NCI-H2029 (cell line): ENCODE measurements at places on chromosomes 16 and 17.

- DNase-seq, result no peak
Measured at GRCh38 chr17:82202981-82203380, 9.7 kb downstream of the CCDC57 start.

DNA sequence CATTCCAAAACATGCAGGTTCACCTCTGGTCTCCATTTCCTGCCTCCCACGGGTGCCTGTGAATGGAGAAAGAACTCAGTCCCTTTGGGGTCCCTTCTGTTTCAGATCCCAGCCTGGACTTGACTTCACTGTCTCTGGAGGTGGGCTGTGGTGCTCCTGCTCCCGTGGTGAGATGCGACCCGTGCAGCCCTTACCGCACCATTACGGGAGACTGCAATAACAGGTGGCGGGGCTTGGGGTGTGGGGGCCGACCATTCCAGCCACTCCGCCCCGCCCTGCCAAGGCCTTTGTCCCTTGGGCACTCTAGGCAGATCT is 10.5 kb downstream of the LPO start:
- DNase-seq, result no peak

DNA sequence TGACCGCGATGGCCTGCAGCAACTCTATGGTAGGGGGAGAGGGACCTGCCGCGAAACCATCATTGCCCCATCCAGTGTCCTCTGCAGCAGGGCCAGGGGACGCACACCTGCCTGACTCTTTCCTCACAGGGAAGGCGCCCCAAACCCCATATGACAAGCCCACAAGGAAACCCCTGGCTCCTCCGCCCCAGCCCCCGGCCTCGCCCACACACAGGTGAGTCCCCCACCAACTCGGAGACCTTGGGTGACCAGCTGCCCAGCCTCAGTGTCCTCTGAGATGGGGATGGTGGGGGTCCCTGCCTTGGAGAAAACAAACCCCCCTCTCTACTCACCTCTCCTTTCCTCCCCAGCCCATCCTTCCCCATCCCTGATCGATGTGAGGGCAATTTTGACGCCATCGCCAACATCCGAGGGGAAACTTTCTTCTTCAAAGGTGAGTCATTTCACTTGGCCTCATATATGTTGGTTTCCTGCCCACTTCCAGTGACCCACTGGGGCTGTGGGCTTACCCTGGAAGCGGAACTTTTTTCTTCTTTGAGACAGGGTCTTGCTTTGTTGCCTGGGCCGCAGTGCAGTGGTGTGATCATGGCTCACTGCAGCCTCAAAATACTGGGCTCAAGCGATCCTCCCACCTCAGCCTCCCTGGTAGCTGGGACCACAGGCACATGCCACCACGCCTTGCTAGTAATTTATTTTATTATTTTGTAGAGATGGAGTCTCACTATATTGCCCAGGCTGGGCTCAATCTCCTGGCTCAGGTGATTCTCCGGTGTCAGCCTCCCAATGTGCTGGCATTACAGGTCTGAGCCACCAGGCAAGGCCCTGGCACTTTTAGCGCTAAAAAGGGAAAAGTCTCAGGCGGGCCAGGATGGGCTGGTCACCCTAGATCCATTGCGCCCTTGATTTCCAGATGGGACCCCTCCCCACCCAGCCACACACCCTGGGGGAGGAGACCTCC is 8.0 kb upstream of the IL32 start:
- no peak for DNase-seq

DNA sequence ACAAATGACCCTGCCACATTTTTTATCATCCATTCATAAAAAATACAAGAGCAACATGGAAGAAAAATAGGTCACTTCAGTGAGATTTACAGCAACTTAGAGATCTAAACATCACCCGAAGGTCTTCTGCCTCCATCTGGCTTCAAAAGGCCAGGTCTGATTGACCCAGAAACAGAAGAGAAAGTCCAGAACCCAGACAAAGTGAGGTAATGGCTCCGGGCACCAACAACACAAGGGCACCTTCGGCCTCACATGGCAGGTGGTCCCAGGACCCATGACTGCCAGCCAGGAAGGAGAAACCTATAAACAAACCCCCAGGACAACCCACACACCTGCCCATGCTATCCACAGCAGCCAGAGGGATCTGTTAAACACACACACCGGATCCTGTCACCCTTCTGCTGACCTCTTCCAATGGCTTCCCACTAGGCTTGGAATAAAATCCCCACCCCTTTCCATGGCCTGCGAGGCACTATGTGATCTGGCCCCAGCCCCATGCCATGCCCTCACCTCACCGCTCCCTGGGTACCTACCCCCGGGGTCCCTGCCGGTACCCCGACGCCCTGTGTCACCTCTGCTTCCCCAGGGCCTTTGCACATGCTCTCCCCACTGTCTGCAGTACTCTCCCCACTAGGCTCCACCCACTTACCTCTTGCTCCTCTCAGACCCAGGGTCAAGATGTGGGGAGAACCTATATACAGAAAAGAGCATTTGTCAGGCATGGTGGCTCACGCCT is 149.1 kb downstream of the ZNF423 start:
- DNase-seq, result no peak

- DNase-seq, result no peak
Measured at GRCh38 chr17:74599448-74599939, 7.4 kb upstream of the CD300LD start.

GRCh38 chr17:38419508-38419981 is 8.7 kb upstream of the ARHGAP23 start:
- DNase-seq, result no peak

- no peak for DNase-seq
Measured at GRCh38 chr17:75647921-75648320, 14.7 kb downstream of the SMIM5 start.

DNA sequence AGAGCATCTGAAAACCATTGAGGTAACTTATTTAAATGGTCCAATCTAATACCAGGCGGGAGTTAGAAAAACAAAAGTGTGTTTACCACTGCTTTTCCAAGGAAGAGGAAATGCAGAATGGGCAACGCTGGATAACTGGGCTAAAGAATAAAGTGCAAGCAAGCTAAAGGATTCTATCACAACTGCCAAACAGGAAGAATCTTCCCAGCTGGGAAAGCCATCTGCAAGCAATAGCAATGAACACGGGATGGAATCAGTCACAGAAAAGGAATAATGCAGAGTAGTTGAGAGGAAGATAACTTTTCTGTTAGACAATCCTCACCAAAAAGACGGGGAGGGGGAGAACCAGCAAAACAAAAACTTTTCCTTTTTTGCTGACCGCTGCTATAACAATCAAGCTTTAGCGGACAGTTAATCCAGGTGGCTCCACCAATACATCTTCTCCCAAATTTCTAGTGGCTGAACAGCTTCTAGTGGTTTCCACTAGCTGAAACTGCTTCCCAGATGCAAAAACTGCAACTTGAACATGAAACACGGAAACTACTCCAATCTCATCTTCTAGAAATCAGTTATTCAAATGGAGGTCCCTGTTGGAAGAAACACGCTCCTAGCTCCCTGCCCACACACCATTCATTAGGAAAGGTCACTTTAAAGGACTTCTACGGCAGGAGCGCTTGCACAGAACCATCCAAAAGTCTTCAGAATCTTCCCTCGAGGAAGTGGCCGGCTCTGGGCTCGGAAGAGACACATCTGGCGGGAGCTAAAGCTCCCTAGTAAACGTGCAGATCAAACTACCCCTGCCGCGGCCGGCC is 929 bp downstream of the TMEM11 start:
- DNase-seq, result no peak

DNA sequence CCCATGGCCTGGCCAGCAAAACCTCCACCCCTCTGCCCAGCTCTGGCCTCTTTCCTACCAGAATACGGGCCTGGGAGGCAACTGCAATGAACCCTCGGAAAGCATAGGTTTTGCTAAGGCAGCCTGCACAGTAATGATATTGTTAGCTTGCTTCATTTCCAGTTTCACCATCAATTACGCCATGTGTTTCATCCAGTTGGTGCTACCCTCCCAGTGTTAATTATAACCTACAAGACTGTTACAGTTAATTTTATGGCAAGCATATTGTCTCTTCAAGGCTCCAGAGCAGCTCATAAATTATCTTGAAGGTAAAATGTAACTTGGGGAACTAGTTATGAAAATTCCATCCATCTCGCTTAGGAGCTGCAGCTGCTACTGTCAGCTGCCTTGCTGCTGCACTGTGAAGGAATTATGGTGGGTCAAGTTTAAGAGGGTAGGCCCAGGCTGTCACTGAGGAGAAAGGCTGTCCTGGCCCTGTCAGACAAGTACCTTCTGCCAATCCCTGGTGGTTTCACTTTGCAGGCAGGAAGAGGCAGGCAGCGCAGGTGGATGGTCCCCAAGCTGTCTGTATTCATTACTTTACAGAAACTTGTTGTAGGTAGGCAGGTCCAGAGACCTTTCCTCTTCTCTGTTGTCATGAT is 242.9 kb downstream of the FTO start:
- no peak for DNase-seq

GRCh38 chr16:86566601-86566965 is at the start of gene FOXC2:
TSS of gene FOXC2 (plus strand) at chr16:86566829. CDS start at chr16:86567336, 507 bp downstream.
- no peak for DNase-seq

DNA sequence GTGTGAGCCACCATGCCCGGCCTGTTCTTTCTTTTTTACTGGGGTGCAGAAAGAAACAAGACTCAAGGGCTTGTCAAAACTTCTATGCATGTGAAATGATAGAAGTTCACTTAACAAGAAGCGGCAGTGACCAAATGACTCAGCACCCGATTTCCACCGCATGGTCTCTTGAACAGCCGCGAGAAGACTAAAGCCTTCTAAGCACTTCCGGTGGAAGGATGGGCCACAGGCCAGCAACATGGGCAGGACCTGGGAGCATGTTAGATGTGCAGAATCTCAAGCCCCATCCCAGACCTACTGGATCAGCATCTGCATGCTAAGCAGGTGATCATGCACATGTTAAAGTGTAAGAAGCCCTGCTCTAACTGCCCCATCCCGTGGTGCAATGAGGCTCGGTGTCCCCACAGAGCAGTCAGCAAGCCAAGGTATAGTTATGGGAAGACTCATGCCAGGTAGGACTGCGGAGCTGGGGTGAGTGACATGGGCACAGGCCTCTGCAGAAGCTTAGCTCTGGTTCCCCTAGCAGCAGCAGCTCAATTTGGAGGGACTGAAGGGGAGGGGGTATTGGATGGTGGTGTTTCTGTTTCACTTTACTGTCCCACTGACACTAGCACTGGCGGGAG is 88.5 kb upstream of the HNF1B start:
- no peak for DNase-seq

- DNase-seq, result no peak
Measured at GRCh38 chr17:80689129-80689619, 144.5 kb downstream of the RPTOR start.

DNA sequence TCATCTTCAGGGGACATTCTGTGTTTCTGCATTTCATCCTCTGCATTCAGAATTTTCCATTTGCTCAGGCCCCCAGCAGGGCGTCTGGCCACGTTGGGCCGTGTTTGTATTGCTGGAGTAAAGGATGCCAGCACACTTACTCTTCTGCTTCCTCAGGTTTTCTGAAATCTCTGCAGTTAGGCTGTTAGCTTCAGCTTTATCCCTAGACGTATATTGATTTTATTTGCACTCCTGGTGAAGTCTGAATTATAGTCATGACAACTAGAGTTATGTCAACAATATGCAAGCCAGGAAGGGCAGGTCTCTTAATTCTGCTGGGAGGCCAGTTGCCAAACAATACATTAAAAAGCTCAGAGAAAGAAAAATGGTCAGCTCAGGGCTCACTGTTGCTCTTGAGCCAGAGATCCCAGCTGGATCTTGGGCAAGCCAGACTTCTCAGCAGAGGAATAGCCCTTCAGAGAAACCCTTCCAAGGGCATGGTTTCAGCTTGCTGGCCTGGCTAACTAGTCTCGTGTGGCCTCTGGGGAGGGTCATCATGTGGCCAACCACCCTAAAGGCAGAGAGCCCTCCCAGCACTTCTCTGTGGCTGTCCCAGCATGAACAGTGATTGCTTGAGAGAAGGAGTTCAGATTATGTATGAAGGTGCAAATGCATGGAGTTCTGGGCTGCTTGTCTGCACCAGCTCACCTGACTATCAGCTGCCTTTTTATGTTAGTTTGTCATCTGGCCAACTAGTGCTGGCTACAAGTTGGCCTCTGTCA is 110.2 kb upstream of the CACNG5 start:
- DNase-seq, result peak; percentile 47

GRCh38 chr16:57039148-57039812 is 49.9 kb downstream of the NLRC5 start:
- DNase-seq, result no peak

DNA sequence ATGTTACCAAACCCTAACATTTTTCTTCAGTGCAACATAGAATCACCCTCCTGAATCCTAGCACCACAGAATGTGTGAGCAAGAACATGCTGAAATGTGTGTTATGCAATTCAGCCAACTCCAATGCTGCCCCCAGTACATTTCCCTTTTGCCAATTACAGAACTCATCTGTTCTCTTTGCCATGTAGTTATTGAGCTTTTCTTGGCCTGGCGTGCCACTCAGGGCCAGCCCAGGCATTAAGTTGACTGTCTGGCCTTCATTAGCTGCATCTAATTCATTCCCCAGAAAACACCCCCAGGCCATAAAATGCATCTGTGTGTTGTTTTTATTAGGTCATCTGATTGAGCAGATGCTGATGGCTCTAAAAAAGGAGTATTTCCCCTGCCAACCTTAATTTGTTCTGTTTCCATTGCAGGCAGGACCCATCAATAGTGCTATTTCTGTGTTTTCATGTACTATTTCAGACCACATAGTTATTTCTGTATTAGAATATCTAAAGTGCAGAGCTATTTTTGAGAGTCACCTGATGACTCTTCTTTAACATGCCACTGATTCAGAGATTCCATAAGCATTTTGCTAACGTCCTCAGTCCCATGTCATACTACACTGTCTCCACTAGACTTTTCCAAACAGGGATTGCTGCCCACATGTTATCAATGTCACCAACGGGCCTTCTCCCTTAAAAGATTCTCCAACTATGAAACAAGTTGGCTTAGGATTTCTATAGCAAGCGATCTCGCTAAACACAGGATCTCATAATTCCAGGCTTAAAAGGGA is 969.7 kb downstream of the CDH11 start:
- DNase-seq, result no peak

GRCh38 chr17:15381707-15382106 is 40.3 kb upstream of the TEKT3 start:
- DNase-seq, result no peak
